ENCODE measurements at places on chromosomes 16 and 17.

- DNase-seq = no peak
Measured at GRCh38 chr17:19733953-19734526, 14.1 kb downstream of the ALDH3A1 start.

DNA sequence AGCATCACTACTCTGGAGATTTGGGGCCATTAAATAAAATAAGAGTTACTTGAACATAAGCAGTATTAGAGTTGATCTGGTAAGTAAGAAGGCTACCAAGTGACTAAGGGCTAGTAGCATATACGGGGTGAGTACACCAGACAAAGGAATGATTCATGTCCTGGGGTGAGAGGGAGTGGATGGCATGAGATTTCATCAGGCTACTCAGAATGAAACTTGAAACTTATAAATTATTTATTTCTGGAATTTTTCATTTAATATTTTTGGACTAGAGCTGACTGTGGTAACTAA, 2.3 kb downstream of the SLFN5 start:
- DNase-seq = no peak

- DNase-seq = no peak
Measured at GRCh38 chr16:72744076-72744793, 303.7 kb downstream of the ZFHX3 start.

DNA sequence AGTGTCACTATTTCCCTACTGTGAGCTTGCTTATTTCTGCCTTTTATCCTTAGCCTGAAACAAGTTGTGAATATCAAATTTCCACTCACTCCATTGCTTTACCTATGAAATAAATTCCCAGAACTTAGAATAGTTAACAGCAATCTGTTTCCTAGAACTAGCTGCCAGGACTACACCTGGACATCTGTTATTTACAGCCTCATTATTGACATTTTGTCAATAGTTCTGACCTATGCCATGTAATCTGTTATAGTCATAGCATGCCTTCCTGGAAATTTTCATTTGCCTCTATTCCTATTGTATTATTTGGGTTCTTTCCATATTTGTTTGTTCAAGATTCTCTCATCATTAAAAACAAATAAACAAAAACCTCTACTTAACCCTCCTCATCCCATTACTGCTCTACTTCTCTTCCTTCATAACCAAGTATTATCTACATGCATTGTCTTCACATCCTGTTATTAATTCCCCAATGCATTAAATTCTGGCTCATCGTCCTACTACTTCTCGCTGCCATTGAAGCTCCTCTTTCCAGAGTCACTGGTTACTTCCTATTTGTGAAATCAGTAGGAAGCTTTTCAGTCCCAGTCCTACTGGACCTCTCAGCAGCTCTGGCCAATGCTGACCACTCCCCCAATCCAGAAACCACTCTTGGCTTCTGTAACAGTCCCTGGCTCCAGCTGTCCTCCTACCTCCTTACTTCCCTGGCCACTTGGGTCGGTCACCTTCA, 55.3 kb downstream of the PIGL start:
- no peak for DNase-seq

- no peak for DNase-seq
Measured at GRCh38 chr17:47200325-47200664, 8.9 kb upstream of the MYL4 start.

- DNase-seq = no peak
Measured at GRCh38 chr17:2050300-2051060, 4.4 kb upstream of the HIC1 start.

GRCh38 chr16:27917949-27918348, 145.6 kb downstream of the GSG1L start:
- DNase-seq = no peak

GRCh38 chr17:5281814-5282641, at the start of gene RABEP1:
Gene RABEP1 (plus strand): TSS chr17:5282284. CDS start chr17:5282487, 203 bp downstream.
- DNase-seq = peak; percentile 81

DNA sequence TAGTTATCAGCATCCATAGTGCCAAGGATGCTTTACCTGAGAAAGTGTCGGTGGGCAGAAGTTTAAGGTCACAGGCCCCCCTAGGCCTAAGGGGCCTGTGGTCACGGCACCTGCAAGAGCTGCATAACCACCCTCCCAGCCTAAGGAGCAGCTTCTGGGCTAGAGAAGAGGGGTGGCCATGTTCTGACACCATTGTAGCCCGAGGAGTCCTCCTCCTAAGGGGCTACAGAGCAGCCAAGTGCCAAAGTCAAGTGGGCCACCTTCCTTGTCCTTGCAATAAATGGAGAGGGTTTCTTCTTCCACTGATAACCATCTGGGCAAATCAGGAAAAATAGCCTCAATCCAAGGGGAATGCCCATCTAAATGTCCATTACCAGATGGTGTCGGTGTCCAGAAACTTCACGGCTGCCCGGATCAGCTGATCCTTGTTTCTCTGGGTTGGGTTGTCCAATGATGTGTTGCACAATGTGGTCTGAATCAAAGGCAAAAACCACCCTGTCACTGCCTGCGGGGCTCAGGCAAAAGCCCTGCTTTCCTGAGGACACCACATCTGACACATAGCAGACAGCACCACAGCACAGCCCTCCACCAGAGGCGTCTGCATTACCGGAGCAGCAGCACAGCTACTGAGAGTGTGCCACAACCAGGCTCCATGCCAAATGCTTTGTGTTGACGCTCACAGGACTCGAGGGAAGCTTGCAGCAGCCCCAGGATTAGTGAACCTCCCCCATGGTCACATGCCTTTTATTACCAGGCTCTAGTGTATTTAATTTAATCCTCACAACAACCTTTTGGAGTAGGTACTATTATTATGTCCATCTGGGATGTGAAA, 12.8 kb downstream of the ATPAF2 start:
- no peak for DNase-seq

DNA sequence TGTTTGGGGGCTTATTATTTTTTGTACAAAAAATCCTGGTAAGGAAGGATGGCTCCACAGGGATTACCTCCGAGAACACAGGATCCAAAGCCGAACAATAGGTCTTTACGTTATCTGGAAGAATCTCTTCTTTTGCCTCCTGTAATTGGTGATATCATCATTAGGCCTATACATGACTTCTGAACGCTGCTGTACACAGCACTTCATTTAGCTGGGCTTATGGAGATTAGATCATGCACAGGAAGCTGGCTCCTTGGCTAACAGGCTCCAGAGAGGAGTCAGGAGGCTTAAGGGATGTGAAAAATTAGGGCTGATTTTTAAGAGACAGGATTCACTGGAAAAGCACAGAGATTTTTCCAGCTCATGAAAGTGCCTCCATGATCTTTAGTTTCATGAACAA, 54.7 kb downstream of the TANGO6 start:
- no peak for DNase-seq

DNA sequence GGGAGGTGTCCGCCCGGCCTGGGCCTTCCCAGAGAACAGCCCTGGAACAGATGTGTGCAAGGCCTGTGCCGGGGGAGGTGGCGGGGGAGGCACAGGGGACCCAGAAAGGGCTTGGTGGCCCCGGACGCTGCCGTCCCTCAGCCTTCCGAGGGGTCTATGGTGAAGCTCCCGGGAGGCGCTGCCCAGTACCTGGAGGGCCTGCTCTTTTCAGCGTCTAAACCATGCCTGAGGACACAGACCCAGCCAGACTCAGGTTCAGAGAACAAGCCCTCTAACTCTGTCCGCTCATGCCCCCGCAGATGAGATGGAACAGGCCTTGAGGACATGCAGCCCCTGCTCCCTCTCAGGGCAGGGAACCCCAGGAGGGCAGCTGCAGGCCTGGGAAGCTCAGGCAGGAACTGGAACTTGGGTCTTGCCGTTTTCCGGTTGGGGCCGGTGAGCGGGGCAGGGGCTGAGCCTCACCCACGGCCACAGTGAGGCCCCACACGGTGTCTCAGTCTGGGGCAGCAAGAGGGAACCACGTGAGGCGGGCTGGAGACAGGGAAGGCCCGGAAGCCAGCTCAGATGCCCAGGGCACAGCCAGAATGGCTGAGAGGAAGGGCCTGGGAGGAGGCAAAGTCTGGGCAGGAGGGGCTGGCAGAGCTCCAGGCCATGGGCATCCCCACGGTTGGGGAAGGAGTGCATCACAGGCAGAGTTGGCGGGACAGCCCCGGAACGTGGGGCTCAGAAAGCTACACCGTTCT, 12.5 kb downstream of the SLC16A3 start:
- DNase-seq = no peak

GRCh38 chr17:74343121-74343520, 17.1 kb downstream of the KIF19 start:
- DNase-seq = no peak

GRCh38 chr17:36542755-36543154, 2.0 kb upstream of the GGNBP2 start:
- DNase-seq = no peak

- no peak for DNase-seq
Measured at GRCh38 chr17:10804546-10804945, 647 bp upstream of the TMEM238L start.

- DNase-seq = no peak
Measured at GRCh38 chr16:71789136-71789535, 19.5 kb downstream of the AP1G1 start.

DNA sequence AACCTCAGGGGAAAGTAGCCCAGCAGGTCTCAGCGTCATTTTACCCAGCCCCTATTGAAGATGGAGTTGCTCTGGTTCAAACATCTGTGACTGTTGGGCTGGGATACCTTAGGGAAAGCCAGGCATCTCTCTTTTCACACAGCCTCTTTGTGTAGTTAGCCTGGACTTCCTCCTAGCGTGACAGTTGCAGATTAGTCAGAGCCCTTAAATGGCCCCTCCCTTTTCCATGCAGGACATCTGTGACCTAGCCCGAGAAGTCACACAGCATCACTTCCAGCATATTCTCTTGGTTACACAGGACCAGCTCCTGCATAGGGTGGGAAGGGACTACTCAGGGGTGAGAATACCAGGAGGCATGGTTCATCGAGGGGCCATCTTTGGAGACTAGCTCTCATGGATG, 375.0 kb upstream of the RBFOX1 start:
- no peak for DNase-seq

DNA sequence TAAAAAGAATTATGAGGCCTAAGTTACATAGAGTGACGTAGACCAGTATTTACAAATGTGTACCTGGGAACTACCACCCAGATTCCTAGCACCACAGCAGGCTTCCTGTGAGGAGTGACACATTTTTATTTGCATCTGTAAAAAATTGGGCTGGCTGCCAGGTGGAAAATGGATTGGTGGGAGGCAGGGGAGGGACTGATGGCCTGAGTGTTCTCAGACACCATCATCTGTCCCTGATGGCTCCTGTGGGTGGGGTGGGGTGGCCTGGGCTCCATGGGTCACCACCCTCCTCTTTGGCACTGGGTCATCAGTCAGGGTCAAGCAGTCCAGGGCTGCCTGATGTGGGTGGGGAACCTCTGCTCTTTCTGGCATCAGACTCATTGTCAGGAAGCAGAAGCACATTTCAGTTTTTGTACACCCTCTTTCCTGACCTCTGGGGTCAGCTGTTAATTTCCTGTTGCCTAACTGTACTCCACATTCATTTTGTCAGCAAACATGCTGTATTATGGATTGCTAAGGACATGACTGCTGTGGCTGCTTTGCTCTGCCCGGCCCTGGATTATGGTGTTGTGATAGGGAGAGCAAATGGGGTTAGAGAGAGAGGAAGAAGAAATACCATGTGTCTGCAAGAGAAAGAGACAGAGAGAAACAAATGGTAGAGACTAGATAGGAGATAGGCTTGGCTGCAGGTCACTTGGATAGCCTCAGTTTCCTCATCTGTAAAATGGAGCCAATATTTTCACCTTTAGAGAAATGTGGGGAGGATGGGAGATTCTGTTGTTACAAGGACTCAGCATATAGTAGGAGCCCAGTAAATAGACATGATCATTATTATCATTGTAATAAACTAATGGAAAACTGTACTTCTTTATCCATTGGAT, 11.6 kb upstream of the MFAP4 start:
- DNase-seq = no peak

GRCh38 chr17:74212913-74213791, at the start of gene TTYH2:
Gene TTYH2 (plus strand): TSS chr17:74213571. CDS start chr17:74213588, 17 bp downstream.
- DNase-seq = no peak

DNA sequence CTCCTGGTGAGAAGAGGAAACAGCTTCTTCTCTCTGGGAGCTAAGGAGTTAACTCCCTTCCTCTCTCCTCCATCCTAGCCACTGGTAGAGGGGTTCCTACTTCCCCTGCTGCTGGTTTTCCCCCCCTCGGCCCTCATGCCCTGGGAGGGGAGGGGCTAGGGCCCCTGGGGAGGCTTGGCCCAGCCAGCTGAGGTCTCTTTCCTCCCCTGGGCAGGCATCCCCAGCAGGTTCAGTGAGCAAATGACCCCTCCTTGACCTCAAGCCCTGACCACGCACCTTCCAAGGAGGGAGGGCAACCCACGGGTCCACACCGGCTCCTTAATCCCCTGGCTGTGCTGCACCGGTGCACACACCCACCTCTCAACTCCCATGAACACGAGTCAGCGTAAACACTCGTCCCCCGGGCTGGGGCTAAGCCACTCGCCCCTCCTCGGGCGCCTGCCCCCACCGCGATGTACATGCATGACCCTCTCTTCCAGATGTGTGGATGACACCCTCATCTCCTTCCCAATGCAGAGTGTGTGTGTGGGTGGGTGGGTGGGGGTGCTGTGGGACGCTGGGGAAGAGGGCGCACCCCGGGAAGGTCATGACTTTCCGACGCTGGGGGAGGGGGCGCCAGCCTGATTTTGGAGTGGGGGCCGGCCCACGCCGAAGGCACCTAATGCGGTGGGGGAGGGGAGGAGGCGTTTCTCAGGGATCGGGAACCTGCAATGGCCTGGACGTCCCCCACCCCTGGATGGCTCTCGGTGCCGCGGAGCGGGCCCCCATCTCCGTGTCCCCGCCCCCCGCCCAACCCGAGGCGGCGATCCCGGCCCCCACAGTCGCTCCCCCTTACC, 33.7 kb downstream of the SRCIN1 start:
- DNase-seq = no peak
